Right hindlimb (tissue), 1 donor: ENCODE measurements at places on chromosomes 3 and 15.
A peak's percentile ranks its signal among the peaks of the same experiment; 100 is the strongest.

DNA sequence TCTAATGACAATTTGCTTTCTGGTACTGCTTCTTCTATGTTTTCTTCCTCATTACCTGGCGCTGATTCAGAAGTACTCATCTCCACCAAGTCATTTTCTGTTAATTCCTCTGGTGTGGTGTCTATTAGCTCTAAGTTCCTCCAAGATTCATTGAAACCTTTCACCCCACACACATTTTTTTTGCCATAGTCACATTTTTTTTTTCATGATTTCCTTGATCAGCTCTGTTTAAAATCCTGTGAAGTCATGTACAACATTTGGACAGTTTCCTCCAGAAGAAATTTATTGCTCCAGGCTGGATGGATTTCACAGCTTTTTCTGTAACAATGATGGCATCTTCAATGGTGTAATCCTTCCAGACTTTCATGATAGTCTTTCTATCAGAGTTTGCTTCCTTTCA lies 243.2 kb upstream of the VEPH1 start:
- DNase-seq, result no peak

- DNase-seq, result peak; percentile 54
Measured at GRCh38 chr15:95129574-95129973, 898.2 kb downstream of the MCTP2 start.

DNA sequence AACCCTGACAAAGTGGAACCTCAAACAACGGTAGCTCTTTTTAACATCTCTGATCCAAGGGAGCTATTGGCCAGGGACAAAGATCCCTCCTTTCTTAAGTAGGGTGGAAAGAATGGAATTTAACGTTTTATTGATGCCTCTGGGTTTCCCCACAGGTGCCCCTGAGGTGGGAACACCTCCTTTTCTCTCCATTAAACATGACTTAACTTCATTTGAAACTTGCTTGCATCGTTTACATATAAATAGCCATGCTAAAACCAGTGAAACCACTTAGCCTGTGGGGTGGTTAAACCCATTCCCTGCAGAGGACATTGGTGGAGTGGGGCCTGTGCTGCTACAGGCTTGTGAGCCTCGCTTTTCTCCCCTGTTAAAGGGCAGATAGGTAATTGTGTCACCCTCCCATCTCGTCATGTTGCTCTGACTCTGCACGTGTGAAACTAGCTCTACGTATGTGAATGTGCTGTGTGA lies 9.7 kb downstream of the CGNL1 start:
- DNase-seq, result no peak

- DNase-seq, result no peak
Measured at GRCh38 chr15:42083605-42083908, 10.8 kb downstream of the PLA2G4D start.

DNA sequence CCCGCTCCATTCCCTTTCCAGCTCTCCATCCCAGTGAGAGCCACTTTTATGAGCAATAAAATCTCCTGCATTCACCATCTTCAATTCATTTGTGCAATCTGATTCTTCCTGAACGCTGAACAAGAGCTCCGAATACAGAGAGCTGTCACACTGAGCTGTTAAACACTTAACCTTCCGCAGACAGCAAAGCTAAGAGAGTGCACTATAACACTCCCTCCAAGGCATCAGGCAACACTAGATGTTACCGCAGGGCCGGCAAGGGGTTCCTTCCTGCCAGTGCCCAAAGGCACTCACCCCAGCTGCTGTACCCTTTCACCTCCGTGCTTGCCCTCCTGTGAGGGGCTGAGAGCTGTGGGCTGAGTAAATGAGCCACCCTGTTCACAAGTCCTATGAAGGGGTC lies 85.6 kb downstream of the BCHE start:
- DNase-seq, result no peak

DNA sequence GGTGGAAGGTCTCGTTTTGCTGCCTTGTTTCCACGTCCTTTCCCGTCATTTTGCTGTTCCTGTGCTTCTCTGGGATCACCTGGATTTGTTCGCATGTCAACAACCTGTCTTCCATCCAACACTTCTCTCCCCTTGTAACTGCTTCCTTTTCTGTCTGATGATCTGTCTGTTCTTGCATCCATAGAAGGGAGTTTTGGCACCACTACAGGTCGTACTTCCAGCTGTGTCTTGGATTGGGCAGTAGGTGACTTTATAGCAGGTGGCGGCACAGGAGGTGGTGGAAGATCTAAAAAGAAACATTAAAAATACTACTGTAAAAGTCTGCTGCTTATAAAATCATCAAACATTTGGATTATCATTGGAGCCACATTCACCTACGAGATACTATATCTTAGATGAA lies 1161.0 kb downstream of the ROBO1 start:
- DNase-seq, result no peak

DNA sequence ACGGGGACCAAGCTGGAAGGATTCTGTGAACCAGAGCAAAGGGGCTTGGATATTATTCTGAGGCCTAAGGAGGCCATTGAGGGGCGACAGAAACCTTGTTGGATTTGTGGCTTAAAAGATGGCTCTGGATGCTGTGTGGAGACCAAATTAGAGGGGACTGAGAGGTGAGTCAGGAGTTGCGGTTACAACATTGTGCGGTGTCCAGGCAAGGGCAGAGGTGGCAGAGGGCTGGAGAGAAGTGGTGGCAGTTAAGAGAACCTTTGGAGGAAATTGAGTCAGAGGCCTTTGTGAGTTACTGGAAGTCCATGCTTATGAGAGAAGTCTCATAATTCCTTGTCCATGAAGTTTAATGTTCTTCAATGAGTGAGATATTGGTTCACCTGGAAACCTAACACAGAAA lies 143.2 kb downstream of the FAM43A start:
- DNase-seq, result no peak

GRCh38 chr15:74843891-74844299 lies 939 bp upstream of the ULK3 start:
- no peak for DNase-seq

- DNase-seq, result no peak
Measured at GRCh38 chr15:70855764-70856163, 1.8 kb upstream of the LARP6 start.

DNA sequence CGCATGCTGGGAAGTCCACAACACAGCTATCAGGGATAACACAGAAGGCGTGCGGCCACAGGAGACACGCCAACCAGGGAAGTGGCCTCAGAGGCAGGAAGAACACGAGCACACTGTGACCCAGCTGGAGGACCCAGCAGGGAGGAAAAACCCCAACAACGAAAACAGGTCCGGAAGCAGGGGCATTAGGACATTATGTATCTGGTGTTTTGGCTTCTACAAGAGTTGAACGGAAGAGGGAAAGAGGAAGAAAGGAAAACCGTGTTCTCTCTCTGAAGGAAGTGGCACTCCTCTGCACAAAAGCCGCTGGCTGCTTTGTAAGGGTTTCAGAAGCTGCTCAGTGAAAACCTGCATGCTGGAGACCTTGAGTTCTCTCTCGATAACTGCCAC lies 61.8 kb downstream of the HACD2 start:
- no peak for DNase-seq

DNA sequence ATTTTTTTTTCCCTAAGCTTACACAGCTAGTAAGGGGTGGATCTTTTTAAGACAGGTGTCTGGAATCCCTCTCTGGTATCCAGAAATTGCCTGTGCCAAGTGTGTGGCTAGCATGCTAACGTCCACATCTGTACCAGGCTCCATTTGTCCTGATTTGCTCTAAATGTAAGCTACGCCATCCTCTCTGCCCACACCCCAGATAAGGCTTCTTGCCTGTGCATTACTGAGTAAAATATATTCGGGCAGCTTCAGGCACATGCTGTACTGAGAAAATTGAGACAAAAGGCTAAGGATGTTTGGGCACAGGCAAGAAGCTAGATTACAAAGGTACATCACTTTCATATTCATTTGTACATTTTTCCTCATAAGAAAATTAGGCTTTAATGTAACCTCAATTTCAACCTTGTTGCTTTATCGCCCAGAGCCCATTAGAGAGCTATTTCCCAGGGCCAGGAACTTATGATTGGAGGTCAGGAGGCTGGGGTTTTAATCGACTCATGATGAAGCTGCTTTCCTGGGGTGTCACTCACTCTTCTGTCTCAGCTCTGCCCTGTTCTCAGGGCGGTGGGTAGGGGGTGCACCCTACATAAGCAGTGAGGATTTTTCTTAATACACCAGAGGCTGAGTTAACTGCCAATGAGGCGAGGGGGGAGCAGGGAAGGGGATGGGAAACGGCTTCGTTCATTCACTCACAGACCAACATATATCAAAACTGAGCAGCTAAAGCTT lies 106.3 kb downstream of the RORA start:
- DNase-seq, result no peak

DNA sequence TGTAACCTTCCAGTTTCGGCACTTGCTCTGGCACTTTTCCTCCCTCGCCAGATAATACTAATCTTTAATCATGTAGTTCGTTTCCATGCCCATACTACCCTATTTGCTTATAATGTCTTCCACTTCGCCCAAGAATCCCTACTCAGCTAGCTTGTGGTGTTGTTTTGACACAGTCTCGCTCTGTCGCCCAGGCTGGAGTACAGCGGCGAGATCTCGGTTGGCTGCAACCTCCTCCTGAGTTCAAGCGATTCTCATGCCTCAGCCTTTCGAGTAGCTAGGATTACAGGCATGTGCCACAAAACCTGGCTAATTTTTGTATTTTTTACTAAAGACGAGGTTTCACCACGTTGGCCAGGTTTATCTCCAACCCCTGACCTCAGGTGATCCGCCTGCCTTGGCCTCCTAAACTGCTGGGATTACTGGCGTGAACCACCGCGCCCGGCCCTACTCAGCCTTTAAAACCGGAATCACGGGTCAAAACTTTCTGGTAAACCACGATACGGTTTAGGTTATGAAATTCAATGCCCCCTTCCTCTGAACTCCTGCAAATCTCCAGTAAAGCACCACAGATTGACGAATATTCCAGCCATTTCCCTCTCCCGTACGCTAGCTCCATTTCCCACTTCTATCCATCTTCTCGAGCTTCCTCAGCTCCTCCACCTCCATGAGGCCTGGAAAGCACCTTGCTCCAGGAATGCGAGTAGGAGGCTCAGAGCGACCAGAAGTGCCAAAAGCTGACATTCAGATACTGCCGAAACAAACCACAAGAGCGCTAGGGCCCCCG lies 878 bp upstream of the RAD51 start:
- no peak for DNase-seq

GRCh38 chr3:33153782-33154181 lies 40.0 kb downstream of the CRTAP start:
- DNase-seq, result no peak

DNA sequence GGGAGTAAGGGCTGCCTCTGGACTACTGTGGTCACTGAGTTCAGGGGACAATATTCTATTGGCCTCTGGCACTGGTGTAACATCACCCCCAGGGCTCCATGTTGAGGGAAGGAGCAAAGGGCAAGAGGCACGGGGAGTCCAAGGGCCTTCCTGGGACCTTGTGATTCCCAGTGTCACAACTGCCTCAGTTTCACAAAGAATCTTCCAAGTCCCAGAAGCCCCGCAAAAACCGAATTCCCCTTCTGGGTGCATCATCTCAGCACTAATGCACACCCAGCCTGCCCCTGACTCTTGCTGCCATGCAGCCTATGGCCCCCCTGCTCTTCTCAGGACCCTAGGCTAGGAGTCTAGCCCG lies 5.5 kb downstream of the AMOTL2 start:
- no peak for DNase-seq

- peak; percentile 31 for DNase-seq
Measured at GRCh38 chr3:101179637-101180036, 140.7 kb downstream of the IMPG2 start.

- DNase-seq, result no peak
Measured at GRCh38 chr3:43505351-43505750, 116.5 kb downstream of the ANO10 start.

- no peak for DNase-seq
Measured at GRCh38 chr15:98025237-98025636, 64.7 kb downstream of the ARRDC4 start.

- DNase-seq, result no peak
Measured at GRCh38 chr3:53147151-53147902, 13.7 kb upstream of the PRKCD start.

DNA sequence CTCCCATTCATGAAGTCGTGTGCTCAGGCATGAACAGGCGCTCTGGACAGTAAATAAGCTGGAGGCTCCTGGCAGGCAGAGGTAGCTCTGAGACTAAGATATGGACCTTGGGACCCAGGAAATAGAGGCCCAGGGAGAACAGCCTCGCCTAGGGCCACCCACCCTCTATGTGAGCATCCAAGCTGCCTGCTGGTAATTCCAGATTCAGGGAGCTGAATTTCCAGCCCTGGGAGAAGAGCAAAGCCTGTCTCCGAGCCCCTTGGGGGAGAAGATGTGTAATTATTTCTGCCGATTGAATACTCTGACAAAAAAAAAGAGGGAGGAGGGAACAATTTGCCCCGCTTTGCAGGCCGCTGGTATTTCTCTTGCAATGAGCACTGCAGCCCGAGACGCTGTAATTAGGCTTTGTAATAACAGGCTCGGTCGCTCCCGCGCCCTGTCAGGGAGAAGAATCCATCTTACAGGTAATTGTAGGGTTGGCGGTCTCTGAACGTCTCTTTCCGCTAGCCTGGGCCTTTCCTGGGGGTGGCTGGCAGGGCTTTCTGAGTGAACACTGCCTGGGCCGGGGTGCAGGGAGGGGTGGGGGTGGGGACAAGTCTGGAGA lies 131.5 kb downstream of the WNT7A start:
- DNase-seq, result no peak

DNA sequence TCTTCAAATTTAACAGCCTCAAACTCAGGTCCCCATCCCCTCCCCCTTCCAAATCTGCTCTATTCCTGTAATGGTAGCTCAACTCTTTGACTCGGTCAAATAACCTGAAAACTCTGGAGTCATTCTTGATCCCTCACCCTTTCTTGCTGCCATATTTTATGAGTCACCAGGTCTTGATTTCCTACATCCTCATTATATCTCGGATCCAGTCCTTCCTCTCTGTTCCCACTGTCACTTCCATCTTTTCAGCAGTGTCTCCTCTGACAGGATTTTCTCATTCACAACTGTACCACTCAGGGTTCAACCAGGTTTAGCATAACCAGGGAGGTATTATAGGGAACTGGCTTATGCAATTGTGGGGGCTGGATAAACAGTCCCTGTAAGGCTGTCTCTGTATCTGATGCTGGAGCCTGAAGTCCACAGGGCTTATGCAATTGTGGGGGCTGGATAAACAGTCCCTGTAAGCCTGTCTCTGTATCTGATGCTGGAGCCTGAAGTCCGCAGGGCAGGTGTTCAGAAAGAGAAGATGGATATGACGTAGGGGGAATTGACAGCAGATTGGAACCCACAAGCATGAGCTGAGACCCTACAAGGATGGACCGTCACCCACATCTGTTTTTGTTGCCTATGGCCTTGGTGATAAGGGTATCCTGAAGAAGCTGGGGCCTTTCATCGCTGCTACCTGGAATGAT lies 9.1 kb upstream of the FETUB start:
- no peak for DNase-seq

DNA sequence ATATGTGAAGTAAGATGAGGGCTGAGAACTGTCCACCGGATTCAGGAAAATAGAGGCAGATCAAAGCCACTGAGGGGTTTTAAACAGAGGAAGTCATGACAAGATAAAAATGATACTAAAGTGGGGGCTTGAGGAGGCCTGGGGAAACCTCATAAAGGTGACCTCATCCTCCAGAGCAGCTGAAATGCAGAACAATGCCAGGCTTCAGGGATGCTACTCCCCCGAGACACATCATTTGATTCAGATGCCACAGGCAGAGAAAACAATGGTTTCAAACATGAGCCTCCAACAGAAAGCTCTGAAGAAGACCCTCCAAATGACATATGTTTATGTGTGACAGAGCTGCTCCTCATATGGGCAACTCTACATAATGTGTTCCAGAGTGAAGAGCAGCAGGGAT lies 6.4 kb downstream of the CFAP20DC start:
- no peak for DNase-seq
